ENCODE measurements at places on chromosomes 4 and X.

DNA sequence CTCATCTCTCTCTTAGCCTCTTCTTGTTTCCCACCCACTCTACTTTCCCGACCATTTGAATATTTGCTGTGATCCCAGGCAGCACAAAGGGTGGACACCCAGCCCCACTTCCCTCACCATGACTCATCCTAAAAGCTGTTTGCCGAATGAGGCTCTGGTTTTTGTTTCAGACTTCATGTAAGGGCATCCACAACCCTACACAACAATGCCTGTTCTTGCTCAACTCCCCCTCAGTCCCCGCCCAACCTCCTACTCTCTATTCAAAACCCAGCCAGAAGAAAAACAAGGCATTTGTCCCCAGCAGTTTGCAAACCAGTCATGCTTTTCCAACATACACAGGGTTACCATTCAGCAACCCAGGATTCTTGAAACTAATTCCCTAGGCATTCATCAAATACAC is 516.5 kb upstream of the CNKSR2 start:
- DNase-seq: no peak

DNA sequence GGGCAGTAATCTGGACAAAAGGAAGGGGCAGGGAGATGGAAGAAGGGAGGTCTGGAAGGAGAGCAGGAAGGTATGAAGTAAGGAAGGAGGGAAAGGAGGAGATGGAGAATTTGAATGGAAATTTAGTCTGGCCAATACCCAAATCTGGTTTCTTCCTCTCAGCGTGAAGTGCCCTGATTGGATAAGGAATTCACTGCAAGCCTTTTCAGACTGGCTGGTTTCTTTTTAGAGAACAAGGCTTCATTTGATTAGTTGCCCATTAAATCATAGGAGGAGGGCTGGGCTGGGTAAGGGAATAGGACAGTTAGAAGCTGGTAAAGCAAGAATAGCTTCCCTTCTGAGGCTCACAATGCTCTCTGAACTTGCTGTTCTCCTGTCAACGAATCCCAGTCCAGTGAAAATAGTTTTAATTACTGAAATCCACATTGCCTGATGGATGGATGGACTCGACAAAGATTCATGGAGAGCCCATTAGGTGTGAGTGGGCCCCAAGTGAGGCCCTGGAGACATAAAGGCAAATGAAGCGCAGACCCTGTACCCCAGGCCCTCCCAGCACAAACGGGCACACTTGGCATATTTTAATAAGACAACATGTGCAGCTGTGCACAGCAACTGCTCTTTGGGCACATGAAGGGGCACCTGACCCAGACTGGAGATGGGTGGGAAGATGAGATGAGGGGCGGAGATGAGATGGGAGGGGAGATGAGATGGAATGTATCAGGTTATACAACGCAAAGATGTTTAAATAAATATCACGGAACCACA is 347.1 kb upstream of the GATB start:
- DNase-seq: no peak

GRCh38 chr4:171202908-171203307 is 610.3 kb upstream of the GALNTL6 start:
- no peak for DNase-seq

DNA sequence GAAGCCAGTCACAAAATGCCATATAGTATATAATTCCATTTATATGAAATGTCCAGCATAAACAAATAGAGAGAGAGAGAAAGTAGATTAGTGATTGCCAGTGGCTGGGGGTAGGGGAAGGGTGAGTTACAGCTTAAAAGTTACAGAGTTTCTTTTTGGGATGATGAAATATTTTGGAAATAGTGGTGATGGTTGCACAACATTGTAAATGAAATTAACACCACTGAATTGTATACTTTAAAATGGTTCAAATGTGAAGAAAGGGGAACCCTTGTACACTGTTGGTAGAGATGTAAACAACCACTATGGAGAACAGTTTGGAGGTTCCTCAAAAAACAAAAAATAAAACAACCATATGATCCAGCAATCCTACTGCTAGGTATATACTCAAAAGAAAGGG is 131.2 kb upstream of the GPC4 start:
- DNase-seq: no peak

- no peak for DNase-seq
Observed at GRCh38 chrX:132017431-132018185, 5.5 kb upstream of the STK26 start.

DNA sequence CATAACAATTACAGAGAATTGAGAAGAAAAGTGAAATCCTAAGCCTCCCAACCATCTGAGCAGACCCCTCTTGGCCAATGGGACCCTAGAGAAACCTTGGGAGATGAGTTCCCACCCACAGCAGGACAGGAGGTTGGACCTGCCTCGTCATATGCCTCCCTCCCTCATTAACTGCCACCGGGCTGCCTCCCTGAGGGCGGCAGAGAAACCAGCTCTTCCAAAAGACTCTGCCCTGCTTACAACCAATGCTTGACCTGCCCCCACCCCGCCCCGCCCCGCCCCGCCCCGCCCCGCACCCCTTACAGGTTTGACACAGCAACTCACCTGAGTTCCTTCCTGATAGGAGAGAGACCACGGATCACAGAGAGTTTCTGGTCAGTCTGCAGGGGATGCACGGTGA is 86.1 kb downstream of the ADRA2C start:
- no peak for DNase-seq

DNA sequence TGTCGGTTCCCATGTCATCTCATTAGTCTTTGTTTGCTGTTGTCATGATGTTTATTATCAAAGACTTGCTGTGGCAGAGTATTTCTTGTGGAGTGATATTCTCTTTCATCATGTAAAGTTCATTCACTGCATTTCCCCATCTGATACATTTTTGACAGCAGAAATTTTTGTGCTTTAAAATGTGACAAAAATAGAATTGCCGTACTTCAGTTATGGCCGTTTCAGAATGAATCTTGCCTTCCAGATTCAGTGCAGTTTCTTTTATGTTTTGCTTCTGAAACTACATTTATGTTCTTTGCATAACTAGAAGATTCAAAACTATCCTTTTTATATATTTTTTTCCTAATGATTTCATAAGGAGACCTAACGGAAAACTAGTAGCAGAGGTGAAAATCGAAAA is 10.0 kb downstream of the CSTF2 start:
- DNase-seq: no peak

GRCh38 chrX:129980001-129980401 is 2.4 kb upstream of the BCORL1 start:
- no peak for DNase-seq

- DNase-seq: no peak
Observed at GRCh38 chr4:44487341-44487740, 38.7 kb upstream of the KCTD8 start.

Measured in NCI-H1436 (cell line).